ENCODE measurements at places on chromosomes 4 and X.

DNA sequence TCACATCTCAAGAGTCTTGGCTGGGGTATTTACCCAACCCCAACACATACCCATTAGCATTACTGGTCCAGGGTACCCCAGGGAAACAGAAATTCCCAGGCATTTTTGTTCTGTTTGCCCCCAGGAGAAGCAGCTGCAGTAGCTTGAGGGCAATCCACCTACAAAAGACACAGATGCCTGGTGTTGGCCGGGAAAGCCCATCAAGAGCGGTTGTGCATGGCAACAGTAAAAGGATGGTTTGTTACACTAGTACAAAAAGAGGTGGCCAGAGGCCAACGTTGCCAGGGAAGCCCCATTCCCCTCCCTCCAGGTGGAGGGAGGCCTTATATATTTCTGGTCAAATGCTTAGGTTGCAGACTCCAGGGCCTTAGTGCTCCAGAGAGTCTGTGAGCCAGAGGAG, 637.8 kb downstream of the BCOR start:
- no peak for DNase-seq

- DNase-seq, result no peak
Measured at GRCh38 chr4:169100670-169101101, 90.6 kb upstream of the CBR4 start.

GRCh38 chr4:36327400-36327799, 46.0 kb downstream of the DTHD1 start:
- DNase-seq, result no peak

DNA sequence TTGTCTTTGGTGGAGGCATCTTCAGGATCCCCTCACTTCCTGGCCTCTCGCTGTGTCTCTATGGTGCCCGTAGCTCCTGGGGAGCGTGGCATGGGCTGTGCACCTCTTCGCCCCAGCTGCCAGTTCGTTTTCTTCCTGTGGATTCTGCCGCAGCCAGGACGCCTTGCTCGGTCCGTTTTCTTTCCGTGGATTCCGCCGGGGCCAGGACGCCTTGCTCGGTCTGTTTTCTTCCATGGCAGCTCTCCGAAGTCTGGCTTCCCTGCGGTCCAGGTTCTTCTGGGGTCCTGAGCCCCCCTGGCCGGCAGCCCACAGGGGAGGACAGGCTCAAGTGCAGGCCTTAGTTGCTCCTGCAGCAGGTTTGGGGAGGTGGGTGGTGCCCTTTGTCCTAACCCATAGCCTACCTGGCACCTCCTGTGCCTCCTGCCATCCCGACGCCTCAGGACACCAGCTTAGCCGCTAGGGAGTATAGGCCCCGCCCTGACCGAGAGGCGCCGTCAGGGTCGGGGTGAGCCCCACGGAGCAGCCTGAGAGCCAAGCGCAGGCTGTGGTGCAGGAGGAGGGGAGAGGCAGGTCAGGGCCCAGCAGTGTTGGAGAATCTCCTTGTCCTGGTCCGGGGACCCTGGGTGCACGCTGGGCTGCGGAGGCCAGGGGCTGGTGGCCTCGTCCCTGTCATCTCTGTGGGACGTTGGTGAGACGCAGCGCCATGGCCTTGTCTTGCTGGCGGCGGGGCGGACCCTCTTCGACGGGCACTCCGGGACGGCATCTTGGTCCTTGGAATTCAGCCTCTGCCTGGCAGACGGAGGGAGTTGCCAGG, 27.1 kb downstream of the UVSSA start:
- no peak for DNase-seq

- DNase-seq, result no peak
Measured at GRCh38 chr4:128869776-128870509, 60.4 kb downstream of the JADE1 start.

DNA sequence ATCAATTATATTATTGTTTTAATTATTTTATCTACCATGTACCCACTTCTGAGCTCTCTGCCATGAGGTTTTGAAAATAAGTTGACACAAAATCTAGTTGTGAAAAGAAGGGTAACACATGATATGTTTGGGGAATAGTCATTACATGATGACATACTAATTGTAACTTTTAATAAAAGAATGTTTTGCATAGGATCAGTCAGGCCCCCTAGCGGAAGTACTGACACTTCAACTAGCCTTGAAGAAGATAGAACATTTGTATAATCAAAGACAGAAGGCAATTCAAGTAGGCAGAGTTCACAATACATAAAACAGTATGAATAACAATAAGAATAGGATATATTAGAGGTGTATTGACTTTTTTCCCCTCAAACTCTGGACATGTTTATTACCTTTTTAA, 1191.0 kb upstream of the AGA start:
- DNase-seq, result no peak

GRCh38 chrX:76555816-76556215, 128.3 kb downstream of the MAGEE1 start:
- no peak for DNase-seq

GRCh38 chr4:119532319-119532718, 96.3 kb downstream of the PDE5A start:
- DNase-seq, result no peak

DNA sequence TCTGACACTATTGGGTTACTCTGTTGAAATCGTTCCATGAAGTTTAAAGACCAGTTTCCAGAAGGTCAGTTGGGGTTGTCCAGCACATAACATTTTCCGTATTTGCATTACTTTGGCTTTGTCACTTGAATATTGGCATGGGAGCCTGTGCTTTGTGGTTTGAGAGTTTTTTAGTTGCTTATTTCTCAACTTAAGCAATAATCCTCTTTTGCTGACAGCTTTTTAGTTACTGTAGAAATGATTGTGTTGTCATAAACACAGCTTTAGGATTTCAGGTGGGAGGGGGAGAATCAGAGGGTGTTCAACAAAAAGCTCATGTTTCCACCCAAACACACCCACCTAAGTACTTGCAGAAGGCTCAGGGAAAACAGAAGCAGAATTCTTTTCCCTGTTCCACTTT, 210.7 kb upstream of the TLL1 start:
- no peak for DNase-seq

GRCh38 chr4:126221717-126222340, 907.1 kb downstream of the FAT4 start:
- no peak for DNase-seq

GRCh38 chr4:4216648-4217047, 10.1 kb downstream of the OTOP1 start:
- DNase-seq, result no peak

GRCh38 chrX:18997916-18998315, 14.0 kb upstream of the PHKA2 start:
- no peak for DNase-seq

DNA sequence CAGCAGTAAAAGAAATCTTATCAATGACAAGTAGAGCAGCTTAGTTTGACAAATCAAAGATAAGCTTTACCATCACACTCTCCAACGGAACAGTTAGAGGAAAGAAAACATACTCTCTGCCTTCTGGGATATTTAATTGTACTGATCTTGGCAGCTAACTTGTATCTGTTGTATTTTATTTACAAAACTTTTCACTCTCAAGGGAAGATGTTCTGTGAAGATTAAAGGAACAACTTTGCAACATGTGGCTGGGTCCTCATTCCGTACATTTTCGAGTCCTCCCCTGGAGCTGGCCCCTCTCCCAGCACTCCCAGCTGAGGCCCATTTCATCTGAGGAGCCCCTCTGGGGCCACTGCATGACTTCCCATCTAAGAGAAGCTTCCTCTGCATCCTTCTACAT, 74.4 kb downstream of the RPS3A start:
- peak; percentile 36 for DNase-seq

GRCh38 chr4:152265149-152265621, 270.7 kb downstream of the FBXW7 start:
- DNase-seq, result no peak

- no peak for DNase-seq
Measured at GRCh38 chr4:40526741-40527140, 102.9 kb downstream of the RBM47 start.

GRCh38 chr4:74893171-74893570, 39.7 kb upstream of the PARM1 start:
- DNase-seq, result no peak

Measured in fibroblast of skin of left biceps (primary cell).